Left forelimb (tissue), 1 donor: ENCODE measurements at places on chromosomes 12 and 14.

DNA sequence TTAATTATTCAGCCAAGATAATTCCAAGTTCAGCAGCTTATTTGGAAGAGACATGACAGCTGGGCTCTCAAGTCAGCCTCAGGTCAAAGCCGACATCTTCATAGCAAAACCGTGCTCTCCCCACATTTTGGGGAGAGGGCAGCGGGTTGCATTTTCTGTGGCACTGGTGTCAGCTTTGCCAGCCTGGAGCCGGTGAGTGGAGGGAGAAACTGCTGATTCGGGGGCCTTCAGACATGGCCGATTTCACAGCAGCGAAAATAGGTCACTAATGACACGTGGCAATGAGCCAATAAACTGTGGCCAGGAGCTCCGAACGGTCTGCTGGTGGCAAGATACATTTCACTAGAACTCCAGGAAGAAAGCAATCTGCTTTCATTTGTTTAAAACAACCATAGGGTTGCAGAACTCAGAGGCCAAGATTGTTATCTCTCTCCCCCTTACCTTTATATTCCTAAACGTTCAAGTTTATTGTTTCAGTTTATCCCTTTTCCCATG, 173.2 kb downstream of the CAND1 start:
- DNase-seq: no peak

DNA sequence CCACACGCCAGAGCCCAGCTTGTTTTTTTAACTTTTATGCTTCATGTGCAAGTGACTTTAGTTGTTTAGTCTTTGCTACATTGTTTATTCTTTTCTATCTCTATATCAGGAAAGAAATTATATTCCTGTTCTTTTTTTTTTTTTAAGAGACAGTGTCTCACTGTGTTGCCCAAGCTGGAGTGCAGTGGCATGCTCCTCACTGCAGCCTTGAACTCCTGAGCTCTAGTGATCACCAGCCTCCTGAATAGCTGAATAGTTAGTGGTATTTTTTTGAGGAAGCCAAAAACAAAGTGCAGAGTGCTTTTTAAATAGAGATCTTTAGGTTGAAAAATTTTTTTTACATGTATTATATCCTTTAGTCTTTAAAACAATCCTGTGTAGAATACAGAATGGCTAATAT, 58.2 kb downstream of the ETNK1 start:
- no peak for DNase-seq

- no peak for DNase-seq
Measured at GRCh38 chr12:71710276-71711125, 24.6 kb downstream of the TMEM19 start.

DNA sequence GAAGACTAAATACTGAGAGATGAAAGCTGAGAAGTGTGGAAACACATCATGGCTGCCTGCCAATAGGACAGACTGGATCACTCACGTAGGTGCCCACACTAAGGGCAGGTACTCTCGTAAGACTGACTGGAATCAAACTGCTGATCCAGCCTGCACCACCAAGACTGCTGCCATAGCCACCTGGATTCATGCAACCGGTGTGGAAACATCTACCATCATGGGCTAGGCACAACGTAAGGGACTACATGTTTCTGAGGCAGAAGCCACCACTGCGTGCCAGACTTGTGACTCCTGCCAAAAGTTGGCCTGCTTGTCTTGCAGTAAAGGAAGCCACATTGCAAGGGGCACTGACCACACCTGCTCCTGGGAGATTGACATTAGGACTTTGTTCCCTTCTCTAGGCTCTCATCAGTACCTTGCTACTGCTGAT, 3.8 kb downstream of the POMT2 start:
- DNase-seq: no peak

DNA sequence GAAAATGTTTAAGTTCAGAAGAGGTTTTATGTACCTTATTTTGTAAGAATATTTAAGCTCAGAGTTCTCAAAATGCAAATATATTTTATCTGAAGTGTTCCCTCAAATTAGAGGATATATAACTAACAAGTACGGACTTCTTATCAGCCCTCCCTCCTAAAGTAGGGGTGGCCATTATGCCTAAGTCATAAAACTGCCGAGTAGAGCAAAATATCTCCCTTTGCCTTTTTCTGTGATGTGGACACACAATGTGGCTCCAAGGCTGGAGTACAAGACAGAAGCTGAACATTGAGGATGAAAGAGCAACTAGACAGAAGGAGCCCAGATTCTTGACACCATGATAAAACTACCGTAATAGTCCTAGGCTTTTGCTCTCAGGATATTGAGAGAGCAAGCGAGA, 120.9 kb downstream of the MED13L start:
- no peak for DNase-seq

DNA sequence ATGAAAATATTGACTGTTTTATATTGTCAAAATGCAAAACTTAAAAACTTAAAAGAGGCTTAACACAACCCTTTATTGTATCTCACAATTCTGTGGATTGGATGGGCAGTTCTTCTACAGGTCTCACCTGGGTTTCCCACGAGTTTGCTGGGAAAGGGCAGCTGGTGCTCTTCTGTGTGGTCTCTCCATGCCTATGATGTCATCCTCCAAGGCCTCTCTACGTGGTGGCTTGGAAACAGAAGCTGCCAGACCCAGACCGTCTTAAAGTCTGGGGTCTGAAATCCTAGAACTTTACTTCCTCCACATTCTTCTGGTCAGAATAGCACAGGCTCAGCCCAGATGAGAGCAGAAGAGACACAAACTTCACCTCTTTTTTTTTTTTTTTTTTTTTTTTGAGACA, 36.5 kb upstream of the KICS2 start:
- no peak for DNase-seq

DNA sequence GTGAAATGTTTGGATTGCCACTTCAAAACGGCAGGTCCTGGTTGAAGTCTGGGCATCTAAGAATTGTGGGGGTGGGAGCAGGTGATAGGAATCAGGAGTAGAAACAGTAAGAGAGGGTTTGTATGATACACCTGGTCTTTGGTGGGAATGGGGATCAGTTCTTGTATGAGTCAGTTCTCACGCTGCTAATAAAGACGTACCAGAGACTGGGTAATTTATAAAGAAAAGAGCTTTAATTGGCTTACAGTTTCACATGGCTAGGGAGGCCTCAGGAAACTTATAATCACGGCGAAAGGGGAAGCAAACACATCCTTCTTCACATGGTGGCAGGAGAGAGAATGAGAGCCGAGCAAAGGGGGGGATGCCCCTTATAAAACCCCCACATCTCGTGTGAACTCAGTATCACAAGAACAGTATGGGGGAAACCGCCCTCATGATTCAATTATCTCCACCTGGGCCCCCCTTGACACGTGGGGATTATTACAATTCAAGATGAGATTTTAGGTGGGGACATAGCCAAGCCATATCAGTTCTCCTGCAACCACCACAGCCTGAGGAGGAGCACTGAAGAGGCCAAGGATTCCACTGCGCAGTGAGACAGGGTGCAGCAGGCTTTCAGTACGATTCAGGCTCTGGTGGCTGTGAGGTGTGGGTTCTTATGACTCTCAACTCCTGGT, 52.1 kb downstream of the DRAM1 start:
- no peak for DNase-seq

DNA sequence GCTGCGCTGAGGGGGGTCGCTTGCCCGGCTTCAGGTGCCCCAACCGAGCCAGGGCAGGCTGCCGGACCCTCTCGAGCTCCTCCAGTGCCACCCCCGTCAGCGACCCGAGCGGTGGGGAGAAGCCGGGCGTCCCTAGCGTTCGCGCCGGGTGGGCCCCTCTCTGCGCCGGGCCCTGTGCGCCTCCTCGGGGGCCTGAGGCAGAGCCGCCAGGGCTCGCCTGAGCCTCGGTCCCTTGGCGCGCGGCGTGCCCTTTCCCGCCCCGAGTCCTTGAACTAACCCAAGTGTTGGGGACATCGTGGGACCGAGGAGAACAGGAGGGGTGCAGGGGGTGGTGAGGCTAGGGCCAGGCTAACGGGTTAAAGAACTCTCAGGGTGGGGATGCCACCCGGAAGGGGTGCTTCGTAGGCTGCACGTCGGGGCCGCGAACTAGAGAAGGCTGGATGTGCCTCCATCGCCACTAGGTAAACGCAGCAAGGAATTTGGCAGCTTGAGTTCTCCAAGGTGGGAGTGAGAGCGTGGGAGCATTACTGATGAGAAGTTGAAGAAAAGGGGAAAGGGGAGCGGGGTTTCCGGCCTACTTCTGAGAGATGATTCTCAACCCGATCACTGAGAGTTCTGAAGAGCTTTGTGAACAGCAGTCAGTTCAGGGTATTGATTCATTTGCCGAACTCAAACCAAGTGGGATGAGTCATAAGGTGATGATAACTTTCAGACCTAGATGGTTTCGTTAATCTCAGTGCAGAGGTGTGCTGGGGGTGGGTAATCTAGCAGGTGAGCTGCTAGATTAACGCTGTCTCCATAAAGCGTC, 618 bp downstream of the RNF34 start:
- DNase-seq: no peak

- DNase-seq: no peak
Measured at GRCh38 chr14:39035336-39035735, 67.7 kb downstream of the SEC23A start.

DNA sequence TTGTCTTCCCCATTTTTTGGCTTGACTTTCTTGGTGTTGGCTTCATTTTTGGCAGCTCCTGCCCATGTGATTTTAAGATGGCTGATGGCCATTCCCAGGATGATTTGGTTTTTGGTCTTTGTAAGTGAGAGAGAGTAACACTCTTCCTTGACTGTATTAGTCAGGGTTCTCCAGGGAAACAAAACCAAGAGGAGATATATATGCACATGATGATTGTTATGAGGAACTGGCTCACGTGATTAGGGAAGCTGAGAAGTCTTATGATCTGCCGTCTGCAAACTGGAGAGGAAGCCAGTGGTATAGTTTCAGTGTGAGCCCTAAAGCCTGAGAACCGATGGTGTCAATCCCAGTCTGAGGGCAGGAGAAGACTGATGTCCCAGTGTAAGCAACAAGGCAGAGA, 146.6 kb downstream of the NRXN3 start:
- no peak for DNase-seq

- DNase-seq: no peak
Measured at GRCh38 chr12:128019996-128020544, 246.9 kb upstream of the TMEM132C start.

DNA sequence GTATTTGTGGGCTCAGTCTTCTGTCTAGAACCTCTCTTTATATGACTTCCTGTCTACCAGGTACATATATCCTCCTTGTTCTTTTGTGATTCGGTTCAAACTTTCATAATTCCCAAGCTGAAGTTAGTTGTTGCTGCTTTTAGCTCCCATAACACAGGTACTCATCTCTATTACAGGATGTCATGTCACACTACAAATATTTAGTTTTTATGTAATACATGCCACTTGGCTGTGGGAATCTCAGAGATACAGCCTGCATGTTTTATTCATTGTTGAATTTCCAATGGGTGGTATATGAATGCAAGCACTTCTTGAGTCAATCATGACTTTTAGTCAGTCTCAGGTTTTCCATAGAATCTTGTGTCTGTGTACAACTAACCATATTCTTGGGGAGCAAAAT, 122.7 kb downstream of the SINHCAF start:
- DNase-seq: no peak

DNA sequence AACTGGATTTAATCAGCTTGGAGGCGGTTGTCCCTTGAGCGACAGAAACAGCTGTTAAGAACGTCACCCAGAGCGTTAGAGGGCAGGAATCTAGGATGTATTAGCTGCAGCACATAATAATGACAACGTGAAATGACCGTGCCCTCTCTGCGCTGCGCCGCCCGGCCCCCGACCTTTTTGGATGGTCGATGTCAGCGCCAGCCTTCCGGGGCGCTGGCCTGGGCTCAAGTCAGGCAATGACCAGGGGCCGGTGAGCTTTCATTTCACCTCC, 427 bp upstream of the TMEM120B start:
- DNase-seq: no peak

GRCh38 chr12:105455261-105455660, 124.8 kb downstream of the C12orf75 start:
- DNase-seq: no peak

DNA sequence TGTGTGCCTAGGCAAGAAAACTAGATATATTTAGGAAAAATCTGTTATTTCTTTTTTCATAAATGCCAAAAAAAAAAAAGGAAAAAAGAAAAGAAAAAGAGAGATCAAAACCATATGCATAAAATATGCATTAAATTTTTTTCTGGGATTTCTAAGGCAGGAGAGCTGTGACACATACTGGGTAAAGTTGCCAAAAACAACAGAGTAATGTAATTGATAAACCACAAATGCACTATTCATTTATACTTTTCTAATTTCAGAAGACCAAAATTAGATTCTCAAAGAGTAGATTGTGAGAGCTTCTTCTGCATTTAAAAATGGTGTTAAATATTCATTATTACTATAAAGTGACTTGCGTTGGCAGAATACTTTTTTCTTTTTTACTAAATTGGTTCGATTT, 673.8 kb upstream of the MGAT4C start:
- DNase-seq: no peak

GRCh38 chr14:59215322-59215721, 26.9 kb downstream of the DAAM1 start:
- DNase-seq: peak; percentile 82

- DNase-seq: no peak
Measured at GRCh38 chr12:29291226-29291625, 89.7 kb downstream of the ERGIC2 start.

DNA sequence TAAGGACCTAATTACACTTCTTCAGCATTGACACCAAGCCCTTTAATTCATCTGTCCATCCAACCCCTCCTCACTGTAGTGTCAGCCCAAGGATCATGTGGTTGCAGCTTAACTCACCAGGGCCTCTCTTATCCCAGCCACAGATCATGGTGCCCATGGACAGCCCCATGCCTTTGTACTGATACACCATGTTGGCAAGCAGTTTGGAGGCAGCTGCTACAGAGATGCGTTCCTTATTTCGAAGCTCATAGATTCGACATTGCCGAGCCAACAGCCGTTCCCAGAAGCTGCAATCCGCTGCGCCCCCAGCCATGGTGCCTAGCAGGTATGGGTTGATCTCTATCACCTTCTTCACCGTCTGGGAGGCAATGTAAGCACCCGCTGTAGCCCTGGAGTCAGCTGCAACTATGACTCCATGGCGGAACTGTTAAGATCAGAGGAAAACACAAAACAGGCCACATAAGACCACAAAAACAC, 1.4 kb downstream of the PSMB5 start:
- DNase-seq: no peak

GRCh38 chr14:102688290-102688689, 89.0 kb upstream of the TRAF3 start:
- no peak for DNase-seq

- DNase-seq: no peak
Measured at GRCh38 chr14:38789805-38790204, 313.2 kb downstream of the SEC23A start.

GRCh38 chr14:58919217-58919616, 269.2 kb upstream of the DAAM1 start:
- no peak for DNase-seq

GRCh38 chr14:24695265-24696241, 61.6 kb upstream of the GZMB start:
- DNase-seq: no peak

GRCh38 chr12:102503056-102503681, 22.8 kb upstream of the IGF1 start:
- no peak for DNase-seq

DNA sequence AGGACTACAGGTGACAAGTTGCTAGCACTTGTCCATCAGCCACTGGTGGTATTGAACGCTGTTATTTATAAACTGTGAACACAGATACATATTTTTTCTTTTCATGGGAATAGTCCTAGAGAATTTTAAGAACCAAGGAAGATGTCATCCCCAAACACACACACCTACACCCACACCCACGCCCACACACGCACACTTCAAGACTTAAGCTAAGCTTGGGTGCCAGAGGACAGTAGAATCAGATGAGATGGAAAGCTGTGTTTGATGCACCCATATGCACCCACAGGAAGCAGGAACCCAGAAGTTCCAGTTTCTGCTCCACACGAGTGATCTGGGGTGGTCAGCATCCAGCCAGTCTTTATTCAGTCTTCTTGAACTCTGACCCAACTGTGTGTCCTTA, 348.3 kb downstream of the KCNH5 start:
- DNase-seq: no peak

GRCh38 chr12:4353785-4354208, 25.7 kb downstream of the FGF23 start:
- DNase-seq: no peak
